ENCODE measurements at places on chromosomes 4 and X.

- peak; percentile 67 for DNase-seq
These were observed 157.2 kb downstream of the CFAP299 start for GRCh38 chr4:80492761-80493160.

DNA sequence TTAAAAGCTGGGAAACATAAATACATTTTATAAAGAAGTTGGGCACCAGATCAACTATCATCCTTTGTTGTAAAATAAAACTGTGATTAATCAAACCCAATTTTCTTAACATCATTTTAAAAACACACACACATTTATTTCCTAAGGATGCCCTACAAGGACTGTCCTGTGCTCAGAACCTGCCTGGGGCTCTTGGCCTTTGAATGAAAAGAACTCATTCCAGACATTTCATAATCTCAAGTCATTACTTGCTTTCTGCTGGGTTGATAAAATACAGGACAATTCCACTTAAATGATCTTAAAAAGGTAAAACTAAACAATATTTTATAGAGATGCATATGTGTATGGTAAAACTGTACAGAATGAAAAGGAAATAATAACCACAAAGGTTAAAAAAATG lies 2.8 kb downstream of the SH3D19 start:
- DNase-seq = no peak

DNA sequence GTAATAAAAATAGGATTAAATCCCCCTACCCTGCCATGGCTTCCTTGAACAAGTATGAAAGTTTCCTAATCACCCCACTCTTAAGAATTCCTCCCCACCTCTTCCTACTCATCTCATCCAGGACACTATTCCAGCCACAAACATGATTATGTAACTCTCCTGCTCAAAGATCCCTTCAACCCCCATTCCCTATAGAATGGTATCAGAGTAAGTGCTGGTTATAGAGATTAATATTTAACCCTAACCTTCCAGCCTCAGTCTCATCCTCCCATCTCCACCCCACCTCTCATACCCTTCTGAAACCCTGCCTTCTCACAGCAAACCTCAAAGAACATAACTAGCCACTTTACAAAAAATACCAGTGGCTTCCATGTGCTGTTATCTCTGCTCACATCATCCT lies 155.1 kb downstream of the PPP3CA start:
- no peak for DNase-seq

GRCh38 chr4:152385551-152385950 lies 150.3 kb downstream of the FBXW7 start:
- no peak for DNase-seq

DNA sequence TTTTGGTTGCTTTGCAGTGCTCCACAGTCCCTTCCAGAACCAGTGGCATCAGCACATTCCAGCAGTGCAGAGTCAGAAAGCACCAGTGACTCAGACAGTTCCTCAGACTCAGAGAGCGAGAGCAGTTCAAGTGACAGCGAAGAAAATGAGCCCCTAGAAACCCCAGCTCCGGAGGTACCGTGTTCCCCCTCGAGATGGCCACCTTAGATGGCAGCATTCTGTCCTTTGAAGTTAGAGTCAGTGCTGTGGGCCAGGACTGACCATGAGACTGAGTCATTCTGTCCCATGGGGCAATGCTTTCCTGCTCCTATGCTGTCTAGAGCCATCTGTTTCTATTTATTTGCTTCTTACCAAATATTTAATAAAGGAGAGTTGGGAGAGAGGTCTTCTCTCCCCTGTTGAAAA lies 112.3 kb downstream of the KLHL8 start:
- no peak for DNase-seq

DNA sequence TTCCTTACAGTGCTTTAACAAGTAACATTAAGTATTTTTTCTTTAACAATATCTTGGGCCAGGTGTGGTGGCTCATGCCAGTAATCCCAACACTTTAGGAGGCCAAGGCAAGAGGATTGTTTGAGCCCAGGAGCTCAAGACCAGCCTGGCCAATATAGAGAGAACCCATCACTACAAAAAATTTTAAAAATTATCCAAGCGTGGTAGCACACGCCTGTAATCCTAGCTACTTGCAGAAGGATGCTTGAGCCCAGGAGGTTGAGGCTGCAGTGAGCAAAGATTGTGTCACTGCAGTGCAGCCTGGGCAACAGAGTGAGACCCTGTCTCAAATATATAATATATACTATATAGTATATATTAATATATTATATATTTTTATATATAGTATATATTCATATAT lies 162.2 kb downstream of the ZNF674 start:
- no peak for DNase-seq

GRCh38 chrX:107935664-107936433 lies 46.3 kb downstream of the TEX13B start:
- DNase-seq = no peak

- no peak for DNase-seq
These were observed 984.4 kb upstream of the PABPC4L start for GRCh38 chr4:135186002-135186401.

DNA sequence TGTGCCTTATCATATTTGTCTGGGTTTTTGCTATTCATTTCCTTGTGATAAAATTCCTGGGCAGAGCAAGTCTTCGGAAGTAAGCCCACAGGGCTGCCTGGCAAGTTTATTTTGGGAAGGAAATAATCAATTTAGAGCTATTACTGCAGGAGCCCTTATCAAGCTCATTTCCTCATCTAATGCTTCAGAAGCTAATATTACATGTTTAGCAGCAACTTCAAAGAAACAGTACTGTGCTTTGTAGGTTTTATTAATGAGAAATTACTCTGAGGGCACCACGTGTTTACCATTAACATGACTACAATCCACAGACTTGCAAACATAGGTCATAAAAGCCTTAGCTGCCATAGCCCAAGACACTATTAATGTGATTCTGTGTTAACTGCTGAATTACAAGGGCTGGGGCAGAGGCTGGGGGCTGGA lies 540.0 kb downstream of the SPRY1 start:
- DNase-seq = no peak

- DNase-seq = no peak
These were observed 297.0 kb upstream of the CLNK start for GRCh38 chr4:10981576-10981975.

DNA sequence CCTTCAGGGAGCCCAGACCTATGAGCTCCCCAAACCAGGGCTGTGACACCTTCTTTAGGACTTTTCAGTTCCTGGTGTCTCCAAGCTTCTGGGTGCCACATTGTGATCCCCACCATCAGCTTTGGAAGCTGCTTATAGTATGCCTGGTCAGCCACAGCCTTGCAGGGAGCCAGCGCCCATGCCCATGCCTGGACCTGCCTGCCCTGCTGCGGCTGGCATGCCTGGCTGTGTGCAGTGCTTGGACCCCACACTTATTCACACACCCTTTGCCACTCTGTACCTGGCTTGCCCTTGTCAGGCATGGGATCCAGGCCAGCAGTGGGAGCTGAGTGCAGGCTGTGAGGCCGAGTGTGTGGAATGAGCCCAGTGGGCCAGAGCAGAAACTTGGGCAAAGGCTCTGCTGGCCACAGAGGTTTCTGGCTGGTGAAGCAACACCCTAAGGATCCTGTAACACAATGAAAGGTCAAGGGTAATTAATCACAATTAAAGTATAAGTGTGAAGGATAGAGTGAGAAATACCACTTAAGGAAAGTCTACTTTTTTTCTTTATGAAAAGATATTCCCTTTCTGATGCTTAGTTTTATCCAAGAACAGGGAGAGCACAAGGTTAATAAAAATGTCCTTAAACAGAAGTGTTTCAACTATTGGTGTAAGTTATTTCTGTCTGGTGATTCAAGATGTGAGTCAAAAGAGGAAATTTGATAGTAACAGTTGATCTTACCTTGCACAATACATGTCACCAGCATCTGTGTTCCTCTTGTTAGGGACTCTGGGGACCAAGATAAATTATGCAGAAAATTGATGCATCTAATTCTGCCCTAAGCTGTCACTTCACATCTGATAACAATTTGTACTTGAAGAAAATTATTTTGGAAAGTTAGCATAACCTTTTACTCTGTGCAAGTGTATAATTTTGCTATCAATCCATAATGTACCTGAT lies 161.8 kb downstream of the FAM47A start:
- DNase-seq = no peak

DNA sequence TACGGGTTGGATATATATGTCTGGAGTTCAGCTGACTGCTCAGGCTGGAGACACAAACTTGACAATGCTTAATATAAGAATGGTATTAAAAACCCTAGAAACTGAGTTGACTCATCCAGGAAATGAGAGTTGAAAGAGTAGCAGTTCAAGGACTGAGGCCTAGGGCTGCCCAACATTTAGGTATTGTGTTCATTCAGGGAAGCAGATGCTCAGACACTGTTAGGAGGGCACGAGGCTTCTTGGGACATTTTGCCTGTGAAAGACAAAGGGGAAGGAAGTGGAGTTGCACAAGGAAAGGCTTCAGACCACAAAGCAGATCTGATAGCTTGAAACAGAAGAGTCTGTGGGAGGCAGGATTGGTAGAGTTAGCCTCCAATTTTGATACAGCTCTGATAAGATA lies 52.0 kb upstream of the HS3ST1 start:
- DNase-seq = peak; percentile 71

DNA sequence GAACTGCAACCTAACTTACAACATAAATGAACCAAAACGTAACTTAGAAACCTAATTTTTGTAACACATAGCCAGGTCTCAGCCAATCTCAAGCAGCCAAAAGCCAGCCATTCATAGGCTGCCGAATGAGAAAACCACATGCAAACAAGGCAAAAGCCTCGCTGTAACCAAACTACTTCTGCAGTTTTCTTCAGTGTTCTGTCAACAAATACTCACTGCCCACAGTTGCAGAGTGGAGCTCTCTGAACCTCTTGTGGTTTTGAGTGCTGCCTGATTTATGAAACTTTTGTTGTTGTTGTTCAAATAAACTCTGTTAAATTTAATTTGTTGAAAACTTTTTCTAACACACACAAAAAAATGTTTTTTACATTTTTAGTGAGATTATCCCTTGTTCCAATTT lies 251.2 kb downstream of the PAPSS1 start:
- DNase-seq = no peak

GRCh38 chr4:173145131-173145530 lies 23.5 kb upstream of the GALNT7 start:
- no peak for DNase-seq

DNA sequence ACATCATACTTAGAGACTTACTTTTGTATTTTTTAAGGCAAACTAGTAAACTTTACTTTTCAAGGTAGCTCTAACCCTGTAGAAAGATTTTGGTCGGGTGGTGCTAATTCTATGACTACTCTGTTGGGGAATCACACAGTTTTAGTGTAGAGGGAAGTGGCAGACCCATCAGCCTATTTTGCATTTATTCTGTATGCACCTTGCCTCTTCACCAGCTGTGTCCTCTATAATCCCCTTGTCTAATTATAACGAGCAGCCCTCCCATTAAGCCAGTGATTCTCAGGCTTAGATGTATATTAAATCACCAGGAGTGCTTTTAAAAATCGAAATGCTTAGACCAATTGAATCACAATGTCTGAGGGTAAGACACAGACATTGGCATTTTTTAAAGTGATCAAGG lies 78.1 kb downstream of the GALNT7 start:
- DNase-seq = no peak

GRCh38 chr4:156762851-156763250 lies 208.7 kb downstream of the PDGFC start:
- DNase-seq = no peak

GRCh38 chrX:112053169-112053568 lies 29.4 kb downstream of the TRPC5 start:
- no peak for DNase-seq

DNA sequence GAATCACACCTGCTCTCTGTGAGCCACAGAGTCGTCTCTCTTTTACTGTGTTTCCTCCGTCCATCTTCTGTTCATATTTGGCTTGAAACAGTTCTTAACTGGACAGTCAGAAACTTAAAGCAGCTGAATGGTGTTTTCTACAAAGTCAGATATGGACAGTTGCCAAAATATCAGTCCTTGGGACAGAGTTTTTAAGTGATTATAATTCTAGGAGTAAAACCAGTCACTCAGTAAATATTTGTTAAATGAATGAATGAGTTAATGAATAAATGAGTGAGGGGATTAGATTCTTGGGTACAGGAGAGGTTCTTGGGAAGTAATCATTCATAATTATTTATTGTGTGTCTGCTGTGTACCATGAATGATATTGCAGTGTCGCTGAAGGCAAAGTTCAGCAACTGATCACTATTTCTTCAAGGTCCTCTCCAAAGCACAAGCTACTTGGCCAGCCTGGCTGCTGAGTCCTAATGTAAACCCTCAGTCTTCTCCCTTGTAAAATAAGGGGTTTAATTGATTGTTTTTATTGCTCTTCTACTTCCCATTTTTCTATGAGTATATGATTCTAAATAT lies 5.5 kb upstream of the SCRG1 start:
- DNase-seq = no peak

DNA sequence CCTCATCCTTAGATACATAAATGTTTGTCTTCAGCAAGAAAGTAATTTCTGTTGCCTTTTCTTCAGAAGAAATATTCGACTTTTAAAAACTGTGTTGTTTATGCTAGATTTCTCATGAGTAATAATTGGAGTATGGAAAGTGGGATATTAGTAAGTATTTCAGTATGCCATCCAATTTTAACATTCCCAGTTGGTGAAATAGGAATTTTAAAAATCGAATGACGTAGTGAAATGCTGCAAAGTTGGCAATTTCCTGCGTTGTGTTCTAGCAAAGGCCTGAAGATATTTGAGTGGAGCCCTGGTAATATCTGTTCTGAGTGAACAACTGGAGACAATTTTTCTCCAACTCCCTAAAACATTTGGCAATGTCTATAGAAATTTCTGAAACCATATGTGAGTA lies 190.1 kb downstream of the ZNF330 start:
- DNase-seq = no peak

- DNase-seq = no peak
These were observed 72.4 kb upstream of the LONRF3 start for GRCh38 chrX:118901991-118902390.

GRCh38 chr4:62359441-62360155 lies 1159.5 kb downstream of the ADGRL3 start:
- no peak for DNase-seq

- DNase-seq = no peak
These were observed 1.3 kb downstream of the NOP14 start for GRCh38 chr4:2961811-2962441.

DNA sequence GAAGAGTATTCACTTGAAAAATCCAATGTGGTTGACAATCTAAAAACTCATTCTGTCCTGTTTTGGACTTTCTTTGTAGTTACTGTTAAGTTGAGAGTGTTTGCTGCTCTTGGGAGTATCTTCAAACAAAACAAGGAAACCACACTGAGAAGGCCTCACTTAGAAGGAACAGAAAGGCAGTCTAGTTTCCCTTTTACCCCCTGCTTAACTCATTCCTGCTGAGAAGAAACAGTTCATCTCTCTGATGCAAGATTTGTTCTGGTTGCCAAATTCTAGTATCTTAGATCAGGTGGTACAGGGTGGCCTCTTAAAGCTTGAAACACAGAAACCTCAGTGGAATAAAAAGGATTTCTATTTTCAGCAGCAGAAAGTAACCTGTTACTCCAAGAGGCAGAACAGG lies 41.4 kb downstream of the GUCY2F start:
- no peak for DNase-seq

DNA sequence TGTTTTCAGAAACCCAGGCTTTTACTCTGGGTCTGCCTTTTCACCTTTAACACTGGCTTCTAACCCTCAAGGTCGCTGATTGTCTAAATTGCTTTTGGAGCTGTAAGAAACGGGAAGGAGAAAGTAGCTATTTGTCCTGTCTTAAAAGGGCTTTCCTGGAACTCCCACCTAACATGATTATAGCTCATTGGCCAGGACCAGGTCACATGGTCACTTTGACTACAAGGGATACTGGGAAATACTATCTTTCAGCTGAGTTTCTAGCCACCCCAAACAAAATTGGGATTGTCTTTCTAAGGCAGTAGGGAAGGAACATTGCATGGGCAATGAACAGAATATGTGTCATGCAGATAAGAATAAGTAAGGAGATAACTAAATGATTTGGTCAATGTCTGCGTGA lies 106.7 kb upstream of the ARHGAP24 start:
- DNase-seq = no peak

GRCh38 chr4:8618961-8619720 lies 26.6 kb downstream of the CPZ start:
- DNase-seq = no peak

Data from CD4-positive, alpha-beta T cell treated with Interleukin-15 for 1 hour (primary cell).